Stimulated activated CD4-positive, alpha-beta T cell treated with anti-CD3 and anti-CD28 coated beads, Interleukin-1b, Interleukin-23, amount 100 ng/mL, for 48 hours (primary cell): ENCODE measurements at places on chromosomes 11 and 22.

DNA sequence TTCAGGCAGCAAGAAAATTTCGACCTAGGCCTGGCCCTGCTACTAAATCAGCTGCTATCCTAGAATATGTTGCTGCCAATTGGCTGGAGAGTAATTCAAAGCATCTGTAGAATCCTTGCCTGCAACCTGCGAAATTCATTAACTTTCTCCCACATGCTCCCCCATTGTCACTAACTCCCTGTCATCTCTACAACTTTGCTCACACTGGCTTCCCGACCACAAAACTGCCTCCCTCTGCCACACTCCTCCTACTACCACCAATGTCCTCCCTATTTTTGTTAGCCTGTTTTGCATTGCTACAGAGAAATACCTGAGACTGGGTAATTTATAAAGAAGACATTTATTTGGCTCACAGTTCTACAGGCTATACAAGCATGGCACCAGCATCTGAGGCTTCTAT, 570.6 kb downstream of the INSC start:
- DNase-seq, result no peak

DNA sequence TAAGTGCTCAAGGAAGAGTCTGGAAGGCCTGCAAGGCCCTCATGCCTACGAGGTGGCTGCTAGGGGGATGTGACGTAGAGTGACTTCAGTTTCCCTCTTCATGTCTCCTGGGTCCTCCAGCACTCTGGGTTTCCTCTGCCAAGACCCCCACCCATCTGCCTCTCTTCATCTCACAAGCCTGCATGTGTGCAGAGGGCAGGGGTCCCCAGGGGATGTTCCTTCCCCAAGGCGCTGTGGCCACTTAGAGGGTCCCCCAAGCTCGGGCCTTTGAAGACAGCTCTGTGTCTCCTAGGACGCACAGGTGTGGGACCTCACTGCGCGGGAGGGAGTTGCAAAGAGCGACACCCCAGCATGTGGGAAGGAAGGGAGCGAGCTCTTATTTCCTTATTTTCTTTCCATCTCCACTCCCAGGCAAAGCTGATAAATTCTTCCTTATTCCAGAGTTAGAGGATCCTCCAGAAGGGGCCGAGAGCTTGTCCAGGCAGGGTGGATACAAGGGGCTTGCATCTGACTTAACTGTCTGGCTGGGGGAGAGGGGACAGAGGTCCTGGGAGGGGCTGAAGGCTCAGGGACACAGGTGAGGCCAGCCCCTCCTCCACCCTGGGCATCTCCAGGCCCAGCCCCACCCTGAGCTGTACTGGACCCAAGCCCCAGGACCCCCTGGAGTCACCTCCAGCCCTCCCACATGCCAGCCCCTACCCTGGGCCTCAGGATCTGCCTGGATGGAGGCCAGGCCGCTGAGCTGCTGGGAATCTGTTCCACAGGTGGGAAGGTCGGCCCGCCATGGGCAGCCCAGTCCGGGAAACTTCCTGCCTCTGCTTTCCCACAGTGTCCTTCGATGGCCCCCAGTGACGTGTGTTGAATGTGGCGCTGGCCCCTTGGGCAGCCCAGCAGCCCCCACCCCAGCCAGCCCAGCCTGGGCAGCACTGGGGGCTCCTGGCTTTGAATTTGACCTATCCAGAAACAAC, 59.7 kb upstream of the KCNQ1OT1 start:
- no peak for DNase-seq

GRCh38 chr11:33774736-33775466, 581 bp upstream of the FBXO3 start:
- no peak for DNase-seq

DNA sequence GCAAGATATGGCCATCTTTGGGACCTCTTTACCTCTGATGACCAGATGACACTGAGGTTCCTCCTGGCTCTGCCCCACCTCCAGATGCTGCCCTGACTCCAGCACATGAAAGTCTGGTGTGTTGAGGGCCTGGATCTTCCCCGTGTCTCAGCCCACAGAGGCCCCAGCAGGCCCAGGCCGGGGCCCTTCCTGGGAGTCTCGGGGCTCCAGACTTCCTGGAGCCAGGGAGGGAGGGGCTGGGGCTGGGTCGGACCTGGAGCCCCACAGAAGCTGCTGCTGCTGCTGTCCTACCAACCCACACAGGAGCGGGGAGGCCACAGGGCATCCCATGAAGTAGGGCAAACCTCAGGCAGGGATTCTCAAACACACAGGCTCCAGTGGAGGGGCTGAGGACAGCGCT, 32.2 kb upstream of the WNT11 start:
- no peak for DNase-seq

DNA sequence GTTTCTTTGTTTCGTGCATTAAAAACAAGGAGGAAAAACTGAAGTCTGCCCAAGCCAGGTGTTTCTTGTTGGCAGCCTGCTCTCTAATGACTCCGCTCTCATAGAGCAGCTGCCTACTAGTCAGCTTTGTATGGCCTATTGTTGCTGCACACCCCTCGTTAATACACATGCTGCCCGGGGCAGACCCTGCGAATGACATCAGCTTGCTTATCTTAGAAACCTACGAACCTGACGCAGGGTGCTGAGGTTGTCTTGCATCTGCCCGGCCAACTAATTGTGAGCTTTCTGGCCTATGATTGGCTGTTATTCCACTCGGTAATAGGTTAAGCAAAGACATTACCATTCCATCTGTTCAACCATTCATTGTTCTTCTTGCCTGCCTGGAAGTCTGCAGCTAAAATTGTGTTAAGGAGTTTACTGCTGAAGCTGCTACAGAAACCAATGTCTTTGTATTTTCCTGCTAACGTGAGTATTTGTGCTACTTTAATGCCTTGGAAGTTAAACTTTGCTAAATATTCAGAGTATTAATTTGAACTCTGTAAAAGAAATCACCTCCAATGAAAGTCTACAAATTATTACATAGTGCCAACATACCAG, 37.5 kb downstream of the ZC3H12C start:
- DNase-seq, result no peak

DNA sequence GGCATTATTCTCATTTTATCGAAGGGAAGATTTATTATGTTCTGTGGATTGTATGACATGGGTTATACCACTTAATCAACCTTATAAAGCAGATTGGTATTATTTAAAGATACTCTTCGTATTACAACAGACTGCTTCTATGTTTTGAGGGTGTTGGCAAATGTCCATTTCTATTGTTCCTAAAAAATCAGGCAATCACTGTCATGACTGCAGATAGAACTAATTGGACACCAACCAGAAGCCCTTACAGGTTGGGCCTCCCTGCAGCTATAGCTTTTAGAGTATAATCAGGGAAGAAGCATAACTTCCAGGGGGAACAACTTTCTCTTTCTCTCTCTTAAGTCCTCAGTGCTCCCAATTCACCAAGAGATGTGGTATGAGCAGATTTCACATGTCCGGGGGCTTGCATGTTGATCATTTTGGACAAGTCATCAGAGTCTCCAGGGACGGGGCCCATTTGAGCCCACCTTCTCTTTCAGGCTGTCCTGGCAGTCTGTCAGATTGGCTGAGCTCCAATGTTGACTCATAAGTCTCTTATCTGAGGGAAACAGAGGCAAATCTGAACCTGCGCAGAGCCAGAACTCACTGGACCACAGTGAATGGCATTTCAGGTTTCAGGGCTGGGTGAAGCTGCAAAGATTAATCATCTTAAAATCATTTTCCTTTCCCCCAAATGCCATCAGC, 264.0 kb upstream of the CCDC90B start:
- DNase-seq, result no peak

DNA sequence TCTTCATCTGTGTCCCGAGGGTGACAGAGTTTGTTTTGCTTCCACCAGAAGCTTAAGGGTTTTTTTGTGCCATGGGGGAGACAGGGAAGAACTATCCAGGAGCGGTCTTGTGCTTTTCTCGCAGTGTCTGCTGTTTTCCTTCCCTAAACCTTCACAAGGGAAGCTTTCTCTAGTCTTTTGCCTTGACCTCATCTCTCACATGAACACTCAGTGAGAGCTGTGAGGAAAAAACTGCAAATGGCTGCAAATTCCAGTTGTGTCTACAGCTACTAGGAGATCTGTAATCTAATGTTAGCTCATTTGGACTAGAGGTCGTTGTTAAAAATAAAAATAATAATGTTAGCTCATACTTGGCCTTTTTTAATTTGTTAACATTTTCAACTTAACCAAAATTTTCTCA, 264.7 kb upstream of the SESN3 start:
- no peak for DNase-seq

DNA sequence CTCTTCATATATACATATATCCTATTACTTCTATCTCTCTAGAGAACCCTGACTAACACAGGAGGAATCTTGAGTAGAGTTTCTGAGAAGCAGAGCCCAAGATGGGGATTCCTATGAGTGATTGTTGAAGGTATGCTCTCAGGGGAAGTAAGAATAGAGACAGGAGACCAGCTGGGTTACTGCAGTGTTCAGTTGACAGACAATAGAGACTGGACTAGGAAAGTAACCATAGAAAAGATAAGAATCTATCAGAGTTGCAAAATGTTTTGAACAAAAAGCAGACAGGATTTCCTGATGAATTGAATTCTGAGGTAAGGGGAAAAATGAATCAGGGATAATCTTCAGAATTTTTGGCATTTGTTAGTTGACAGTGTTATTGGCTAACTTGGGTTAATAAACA, 54.4 kb downstream of the SLC17A6 start:
- DNase-seq, result no peak

- no peak for DNase-seq
Measured at GRCh38 chr22:31622980-31623379, 39.0 kb downstream of the PISD start.

DNA sequence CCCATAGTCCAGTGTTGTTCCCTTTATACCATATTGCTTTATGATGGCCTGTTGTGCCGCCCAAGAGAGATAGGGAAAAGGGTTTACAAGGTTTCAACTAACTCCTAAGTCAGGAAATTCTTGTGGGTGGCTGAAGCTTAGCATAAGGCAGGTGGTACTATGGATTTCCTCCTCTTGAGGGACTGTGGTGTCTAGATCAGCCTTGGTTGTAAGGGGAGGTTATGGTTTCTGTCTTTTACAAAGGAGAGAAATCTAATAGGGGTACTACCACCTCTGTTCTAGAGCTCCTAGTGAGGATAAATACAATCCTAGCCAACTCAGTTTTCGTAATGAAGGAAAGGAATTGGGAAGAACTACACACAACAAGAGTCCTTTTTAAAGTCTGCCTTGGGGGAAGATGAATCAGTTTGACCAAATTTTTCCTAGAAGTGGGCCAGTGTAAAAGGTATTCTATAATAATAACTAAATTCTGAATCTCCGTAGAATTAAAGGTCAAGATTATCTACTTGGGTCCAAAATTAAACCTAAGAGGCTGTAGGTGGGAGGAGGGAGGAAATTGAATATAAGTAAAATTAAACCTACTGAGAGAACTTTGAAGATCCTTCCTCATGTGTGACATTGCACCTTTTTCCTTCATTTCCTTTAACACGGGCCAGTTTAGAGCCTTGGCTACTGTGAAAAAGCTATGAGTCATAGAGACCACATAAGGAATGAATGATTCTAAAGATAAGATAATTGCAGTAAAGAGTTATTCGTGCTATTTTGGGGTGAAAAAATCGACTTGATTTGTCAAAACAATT, 17.2 kb downstream of the DLAT start:
- DNase-seq, result no peak

DNA sequence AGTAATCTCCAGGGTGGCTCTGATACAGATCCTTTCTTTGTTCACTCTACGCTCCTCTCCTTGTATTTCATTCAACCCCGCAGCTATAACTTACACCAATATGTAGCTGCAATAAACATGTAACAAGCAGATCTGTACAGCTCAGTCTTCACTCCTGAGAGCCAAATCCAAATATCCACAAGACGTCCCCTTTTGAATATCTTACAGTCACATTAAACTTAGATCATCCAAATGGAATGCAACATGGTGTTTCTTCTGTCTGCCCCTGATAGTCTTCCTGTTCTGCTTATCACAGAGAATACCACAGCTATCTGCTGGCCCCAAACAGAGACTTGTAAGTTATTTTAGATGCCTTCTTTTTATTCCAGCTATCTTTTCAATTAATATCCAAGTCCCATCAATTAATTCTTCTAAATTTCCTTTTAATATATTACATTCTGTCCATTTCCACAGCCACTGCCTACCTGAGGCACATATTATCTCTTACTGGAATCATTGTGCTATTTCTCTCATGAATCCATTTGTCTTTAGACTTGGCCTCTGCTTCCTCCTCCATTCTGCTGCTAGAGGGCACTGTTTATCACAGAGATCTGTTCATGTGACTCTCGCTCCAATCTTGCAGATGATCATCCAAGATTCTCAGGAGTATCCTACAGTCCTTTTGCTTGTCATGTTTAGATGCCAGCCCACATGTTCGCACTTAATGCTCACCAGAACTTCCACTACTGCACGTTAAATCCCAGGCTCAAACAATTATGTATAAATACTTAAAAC, 908.6 kb downstream of the NTM start:
- no peak for DNase-seq

DNA sequence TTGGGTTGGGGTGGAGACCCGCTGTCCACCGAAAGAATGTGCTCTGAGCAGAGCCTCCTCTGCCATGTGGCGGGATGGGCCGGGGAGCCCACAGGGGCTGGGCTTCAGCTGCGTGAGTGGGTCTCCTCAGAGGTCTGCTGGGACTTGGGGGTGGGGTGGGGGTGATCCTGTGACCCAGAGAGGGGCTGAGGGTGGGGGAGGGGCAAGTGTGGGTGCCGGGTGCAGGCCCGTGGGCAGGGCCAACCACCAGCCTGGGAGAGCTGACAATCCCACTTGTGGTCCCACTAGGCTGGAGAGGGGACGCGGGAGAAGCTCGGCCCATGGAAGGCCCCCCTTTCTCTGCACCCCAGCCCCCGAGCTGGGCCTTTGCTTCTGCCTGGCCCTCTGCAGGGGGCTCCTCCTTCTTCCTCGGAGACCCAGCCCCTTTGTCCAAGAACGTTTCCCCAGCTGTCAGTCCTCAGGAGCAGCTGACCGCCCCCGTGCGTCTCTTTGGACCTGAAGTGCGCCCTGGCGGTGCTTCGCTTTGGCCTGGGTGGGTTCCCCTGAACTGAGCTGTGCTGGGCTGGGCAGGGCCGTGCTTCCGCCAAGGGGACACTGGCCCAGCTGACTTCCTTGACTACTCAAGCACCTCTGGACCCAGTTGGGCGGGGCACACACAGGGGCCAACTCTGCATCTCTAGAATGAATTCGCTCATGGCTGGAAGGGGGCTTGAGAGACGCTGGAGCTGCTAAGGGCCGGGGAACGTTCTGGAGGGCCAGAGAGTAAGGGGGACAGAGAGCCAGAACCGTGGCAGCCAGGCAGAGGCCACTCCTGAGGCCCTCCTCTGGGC, 30.2 kb downstream of the OSBPL5 start:
- DNase-seq, result peak; percentile 1

GRCh38 chr11:29187215-29187614, 829.6 kb downstream of the KCNA4 start:
- no peak for DNase-seq
